ENCODE measurements at places on chromosomes 16 and 17.

GRCh38 chr17:34378664-34379101 is 15.7 kb upstream of the CCL1 start:
- DNase-seq: no peak

GRCh38 chr17:16398270-16399267 is 16.8 kb upstream of the TRPV2 start:
- no peak for DNase-seq

DNA sequence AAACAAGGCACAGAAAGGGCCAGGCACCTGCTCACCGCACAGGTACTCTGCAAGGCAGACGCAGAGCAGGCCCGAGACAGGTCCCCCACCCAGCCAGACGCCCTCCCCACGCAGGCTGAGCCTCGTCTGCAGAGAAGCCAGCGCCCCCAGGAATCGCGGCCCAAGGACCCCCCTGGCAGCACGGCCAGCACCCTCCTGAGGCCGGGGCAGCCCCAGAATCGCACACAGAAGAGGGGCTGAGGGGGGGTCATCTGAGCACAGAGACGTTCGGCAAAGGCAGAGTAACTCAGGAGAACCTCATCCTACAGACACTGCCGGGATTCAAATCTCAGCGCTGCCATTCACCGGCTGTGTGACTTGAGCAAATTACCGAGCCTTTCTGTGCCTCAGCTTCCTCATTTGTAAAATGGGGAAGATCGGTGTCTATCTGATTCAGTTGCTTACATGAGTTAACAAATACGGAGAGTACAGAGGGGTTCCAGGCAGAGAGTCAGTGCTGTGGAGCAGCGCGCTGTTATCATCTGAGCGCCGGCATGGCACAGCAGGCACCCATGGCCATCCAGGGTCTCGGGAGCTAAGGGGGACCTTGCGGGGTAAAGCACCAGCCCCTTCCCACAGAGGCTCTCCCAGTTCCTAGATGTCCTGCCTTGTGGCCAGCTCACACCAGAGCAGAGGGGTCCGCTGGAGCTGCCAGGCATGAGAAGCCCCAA is 10.4 kb downstream of the EMC6 start:
- no peak for DNase-seq

GRCh38 chr17:1493291-1493980 is 950 bp upstream of the MYO1C start:
- DNase-seq: no peak

Data from activated naive CD4-positive, alpha-beta T cell (primary cell).